ENCODE measurements at places on chromosomes 4 and X. TPM values are rescaled to one million over a fixed set of nuclear protein-coding genes. Genes with fewer than 3 reads are reported as not detected.
A peak's percentile ranks its signal among the peaks of the same experiment; 100 is the strongest.

DNA sequence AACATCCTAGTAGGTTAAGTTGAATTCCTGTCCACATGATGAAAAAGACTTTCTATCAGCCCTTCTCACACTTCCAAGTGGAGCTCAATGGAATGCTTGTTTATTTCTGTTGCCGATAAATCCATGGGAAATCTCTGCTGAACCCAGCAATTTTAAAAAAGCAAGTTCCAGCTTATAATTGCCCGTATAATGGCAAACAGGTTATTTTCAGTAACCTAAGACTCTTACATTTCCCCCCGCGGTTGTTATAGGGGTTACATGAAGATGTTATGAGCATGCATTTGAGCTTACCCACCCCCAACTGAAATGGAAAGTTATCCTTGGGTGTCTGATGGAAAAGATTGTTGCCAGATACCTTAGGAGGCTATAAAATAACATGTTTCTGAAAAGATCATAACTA lies 136.2 kb downstream of the PALLD start:
- DNase-seq: no peak
- H3K4me1 ChIP-seq: peaks cover 16% of the 10 kb centered on the region
- H3K27ac ChIP-seq: no peak overlapping the region
- no peaks in the 10 kb centered on the region for H3K36me3 ChIP-seq

The ADH4 gene
- total RNA-seq: not detected

- no peak overlapping the region for H3K27ac ChIP-seq
- peaks cover 6% of the 10 kb centered on the region for H3K4me1 ChIP-seq
- H3K27me3 ChIP-seq: peaks cover 4% of the 10 kb centered on the region
- H3K36me3 ChIP-seq: no peaks in the 10 kb centered on the region
These were observed 138.6 kb upstream of the NKX1-1 start for GRCh38 chr4:1544861-1545281.

- no peak overlapping the region for H3K27ac ChIP-seq
- H3K4me3 ChIP-seq: no peak overlapping the region
- peaks cover 22% of the 10 kb centered on the region for H3K36me3 ChIP-seq
- no peaks in the 10 kb centered on the region for H3K4me1 ChIP-seq
- no peak for DNase-seq
- H3K27me3 ChIP-seq: no peaks in the 10 kb centered on the region
These were observed 152.9 kb downstream of the RTL3 start for GRCh38 chrX:78506248-78506647.

The ANKRD50 gene
- 0.12 TPM for total RNA-seq

GRCh38 chr4:165711436-165711835 lies 161.6 kb upstream of the TLL1 start:
- no peaks in the 10 kb centered on the region for H3K27me3 ChIP-seq
- no peaks in the 10 kb centered on the region for H3K36me3 ChIP-seq
- no peak for DNase-seq
- no peaks in the 10 kb centered on the region for H3K4me1 ChIP-seq
- no peak overlapping the region for H3K27ac ChIP-seq

- no peak for DNase-seq
- H3K36me3 ChIP-seq: no peaks in the 10 kb centered on the region
- H3K4me1 ChIP-seq: no peaks in the 10 kb centered on the region
- no peak overlapping the region for H3K4me3 ChIP-seq
- H3K27me3 ChIP-seq: no peaks in the 10 kb centered on the region
These were observed 42.5 kb downstream of the MID1 start for GRCh38 chrX:10577853-10578252.

DNA sequence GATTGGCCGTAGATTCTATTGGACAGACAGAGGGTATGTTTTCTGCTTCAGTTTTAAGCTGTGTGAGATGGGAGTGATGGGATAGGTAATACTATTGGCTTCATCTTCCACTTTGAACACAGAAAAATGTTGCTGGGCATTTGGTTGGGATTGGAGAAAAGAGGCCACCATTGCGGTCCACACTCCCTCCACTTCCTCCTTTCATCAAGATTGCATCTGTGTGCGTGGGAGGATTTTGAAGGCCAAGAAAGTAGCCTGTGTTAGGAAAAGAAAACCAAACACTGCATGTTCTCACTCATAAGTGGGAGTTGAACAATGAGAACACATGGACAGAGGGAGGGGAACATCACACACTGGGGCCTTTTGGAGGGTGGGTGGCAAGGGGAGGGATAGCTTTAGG lies 56.4 kb downstream of the EGF start:
- H3K4me3 ChIP-seq: no peak overlapping the region
- no peaks in the 10 kb centered on the region for H3K36me3 ChIP-seq
- H3K4me1 ChIP-seq: peaks cover 15% of the 10 kb centered on the region

- H3K27ac ChIP-seq: no peak overlapping the region
- H3K36me3 ChIP-seq: no peaks in the 10 kb centered on the region
- no peaks in the 10 kb centered on the region for H3K27me3 ChIP-seq
- DNase-seq: no peak
- no peak overlapping the region for H3K4me3 ChIP-seq
These were observed 304.0 kb upstream of the PITX2 start for GRCh38 chr4:110926841-110927400.

GRCh38 chr4:36363024-36363423 lies 81.6 kb downstream of the DTHD1 start:
- no peak for DNase-seq
- no peak overlapping the region for H3K4me3 ChIP-seq
- no peak overlapping the region for H3K27ac ChIP-seq
- H3K27me3 ChIP-seq: peaks cover 5% of the 10 kb centered on the region
- peaks cover 1% of the 10 kb centered on the region for H3K36me3 ChIP-seq

DNA sequence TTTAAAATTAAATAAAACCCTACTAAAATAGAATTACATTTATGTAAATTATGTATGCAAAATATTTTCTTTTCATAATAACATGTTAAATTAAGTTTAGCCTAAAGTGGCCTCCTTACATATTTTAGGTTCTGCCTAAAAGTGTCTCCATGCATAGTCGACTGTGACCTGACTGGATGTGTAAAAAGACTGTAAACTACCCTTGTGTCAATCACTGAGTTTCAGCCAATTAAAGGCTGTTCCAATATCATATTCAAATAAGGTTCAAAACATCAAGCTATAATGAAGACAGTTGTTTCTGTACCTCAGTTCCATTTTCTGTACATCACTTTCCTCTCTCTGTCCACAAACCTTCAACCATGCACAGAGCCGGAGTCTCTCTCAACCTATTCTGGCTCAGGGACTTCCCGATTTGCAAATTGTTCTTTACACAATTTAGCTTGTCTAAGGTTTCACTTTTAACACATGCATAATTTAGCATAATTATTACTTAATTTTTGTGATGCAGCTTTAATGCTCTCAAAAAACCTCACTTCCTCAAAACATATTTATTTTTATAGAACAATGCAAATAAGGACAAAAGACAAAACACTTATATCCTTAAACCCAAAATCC lies 60.1 kb downstream of the SH3RF1 start:
- DNase-seq: no peak
- no peak overlapping the region for H3K27ac ChIP-seq
- no peaks in the 10 kb centered on the region for H3K27me3 ChIP-seq
- no peaks in the 10 kb centered on the region for H3K4me1 ChIP-seq
- H3K4me3 ChIP-seq: no peak overlapping the region
- no peaks in the 10 kb centered on the region for H3K36me3 ChIP-seq

- no peak for DNase-seq
- peaks cover 28% of the 10 kb centered on the region for H3K27me3 ChIP-seq
- no peaks in the 10 kb centered on the region for H3K36me3 ChIP-seq
- H3K27ac ChIP-seq: no peak overlapping the region
These were observed 132.4 kb downstream of the CORIN start for GRCh38 chr4:47705326-47705981.

DNA sequence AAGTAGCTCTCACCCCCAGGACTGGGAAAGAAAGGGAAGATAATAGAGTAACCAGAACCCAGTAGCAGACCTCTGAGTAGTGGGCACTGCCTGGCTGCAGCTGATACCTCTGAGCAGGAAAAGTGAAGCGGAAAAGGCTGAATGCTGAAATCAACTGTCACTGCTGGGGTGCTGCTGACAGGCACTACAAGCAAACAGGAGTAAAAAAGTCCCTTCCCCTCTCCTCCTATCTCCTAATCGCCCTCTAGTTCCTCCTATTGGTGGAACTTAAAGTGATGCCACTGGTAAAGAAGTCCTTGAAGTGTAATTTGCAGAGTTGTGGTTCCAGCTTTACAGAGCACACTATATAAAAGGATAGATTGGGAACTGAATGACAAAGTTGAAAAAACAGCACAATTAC lies 32.8 kb upstream of the GLRB start:
- H3K27me3 ChIP-seq: no peaks in the 10 kb centered on the region
- H3K36me3 ChIP-seq: no peaks in the 10 kb centered on the region
- H3K4me3 ChIP-seq: no peak overlapping the region
- H3K4me1 ChIP-seq: no peaks in the 10 kb centered on the region

DNA sequence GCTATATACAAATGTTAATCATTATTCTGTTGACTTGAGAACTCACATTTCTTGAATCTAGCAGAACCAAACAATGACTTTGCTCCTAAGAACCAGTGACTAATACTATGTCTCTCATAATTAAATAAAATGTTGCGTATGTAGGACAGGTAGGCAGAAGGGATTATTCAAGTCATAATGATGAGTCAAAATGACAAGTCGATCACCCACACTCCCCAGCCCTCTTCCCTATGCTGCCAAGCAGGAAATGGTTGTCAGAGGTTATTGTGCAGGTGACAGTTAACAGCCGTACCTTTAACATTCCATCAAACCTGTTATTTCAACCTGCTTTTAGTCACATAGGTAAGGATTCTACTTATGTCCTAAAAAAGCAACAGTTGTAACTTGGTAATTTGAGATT lies 22.0 kb upstream of the STK26 start:
- no peak overlapping the region for H3K27ac ChIP-seq
- H3K27me3 ChIP-seq: peaks cover 1% of the 10 kb centered on the region
- no peak for DNase-seq
- H3K36me3 ChIP-seq: no peaks in the 10 kb centered on the region

DNA sequence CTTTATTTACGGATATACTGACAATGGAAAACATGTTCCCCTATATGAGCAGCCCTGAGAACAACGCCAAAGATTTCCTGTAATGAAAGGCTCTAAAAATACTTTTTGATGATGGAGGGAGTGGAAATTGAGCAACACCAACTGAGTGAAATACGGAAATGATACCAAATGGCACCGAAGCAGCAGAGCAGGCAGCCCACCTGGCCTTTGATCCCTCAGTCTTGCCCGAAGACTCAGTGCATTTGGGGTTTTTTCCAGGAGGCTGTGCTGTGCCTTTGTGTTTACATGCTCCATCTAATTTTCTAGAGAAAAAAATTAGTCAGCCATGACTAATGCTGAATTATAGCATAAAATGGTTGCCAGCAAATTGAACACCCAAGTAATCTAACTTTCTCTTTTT lies 169.9 kb upstream of the RBPJ start:
- H3K36me3 ChIP-seq: peaks cover 25% of the 10 kb centered on the region
- peak overlapping the region; percentile 1 for H3K4me3 ChIP-seq
- peaks cover 62% of the 10 kb centered on the region for H3K4me1 ChIP-seq
- DNase-seq: no peak
- peak overlapping the region; percentile 82 for H3K27ac ChIP-seq
- H3K27me3 ChIP-seq: no peaks in the 10 kb centered on the region

- no peak overlapping the region for H3K4me3 ChIP-seq
- no peak for DNase-seq
- peaks cover 2% of the 10 kb centered on the region for H3K27me3 ChIP-seq
- no peaks in the 10 kb centered on the region for H3K36me3 ChIP-seq
- H3K4me1 ChIP-seq: no peaks in the 10 kb centered on the region
- H3K27ac ChIP-seq: no peak overlapping the region
These were observed 289.2 kb downstream of the NR3C2 start for GRCh38 chr4:148152868-148153625.

GRCh38 chrX:47608130-47608810 lies 11.4 kb downstream of the SYN1 start:
- H3K27me3 ChIP-seq: peaks cover under 1% of the 10 kb centered on the region
- no peak overlapping the region for H3K4me3 ChIP-seq
- no peak for DNase-seq
- no peaks in the 10 kb centered on the region for H3K4me1 ChIP-seq

GRCh38 chr4:38075370-38076152 lies 115.4 kb downstream of the PTTG2 start:
- no peak overlapping the region for H3K4me3 ChIP-seq
- H3K36me3 ChIP-seq: peaks cover 30% of the 10 kb centered on the region
- peaks cover 51% of the 10 kb centered on the region for H3K4me1 ChIP-seq
- no peak overlapping the region for H3K27ac ChIP-seq
- H3K27me3 ChIP-seq: no peaks in the 10 kb centered on the region

- peak; percentile 32 for DNase-seq
- peak overlapping the region; percentile 56 for H3K4me3 ChIP-seq
- no peaks in the 10 kb centered on the region for H3K27me3 ChIP-seq
- peaks cover 39% of the 10 kb centered on the region for H3K36me3 ChIP-seq
- peaks cover 13% of the 10 kb centered on the region for H3K4me1 ChIP-seq
These were observed 28.8 kb downstream of the PPP2R3B start for GRCh38 chrX:357693-358471.

- no peak overlapping the region for H3K27ac ChIP-seq
- no peaks in the 10 kb centered on the region for H3K27me3 ChIP-seq
These were observed 45.6 kb downstream of the CCDC149 start for GRCh38 chr4:24867251-24867650.

The FUNDC1 gene
- total RNA-seq: 12.5 TPM

- DNase-seq: no peak
- H3K4me1 ChIP-seq: peaks cover 68% of the 10 kb centered on the region
- H3K27me3 ChIP-seq: no peaks in the 10 kb centered on the region
- no peak overlapping the region for H3K4me3 ChIP-seq
- H3K36me3 ChIP-seq: peaks cover 8% of the 10 kb centered on the region
These were observed 26.6 kb downstream of the VSIG4 start for GRCh38 chrX:66013194-66013816.

DNA sequence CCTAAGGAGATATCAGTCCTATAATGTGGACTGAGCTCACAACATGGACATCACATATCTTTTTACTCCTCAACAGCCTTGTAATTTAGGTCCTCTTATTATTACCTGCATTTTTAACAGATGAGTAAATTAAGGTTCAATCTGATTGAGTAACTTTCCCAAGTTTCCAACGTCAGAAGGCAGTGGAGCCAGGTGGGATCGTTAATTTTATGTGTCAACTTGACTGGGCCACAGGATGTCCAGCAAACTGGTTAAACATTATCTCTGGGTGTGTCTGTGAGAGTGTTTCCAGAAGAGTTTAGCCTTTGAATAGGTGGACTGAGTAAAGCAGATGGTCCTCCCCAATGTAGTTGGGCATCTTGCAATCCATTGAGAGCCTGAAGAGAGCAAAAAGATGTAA lies 59.0 kb upstream of the SLIT2 start:
- no peaks in the 10 kb centered on the region for H3K4me1 ChIP-seq
- no peak overlapping the region for H3K27ac ChIP-seq
- no peak overlapping the region for H3K4me3 ChIP-seq
- no peak for DNase-seq

DNA sequence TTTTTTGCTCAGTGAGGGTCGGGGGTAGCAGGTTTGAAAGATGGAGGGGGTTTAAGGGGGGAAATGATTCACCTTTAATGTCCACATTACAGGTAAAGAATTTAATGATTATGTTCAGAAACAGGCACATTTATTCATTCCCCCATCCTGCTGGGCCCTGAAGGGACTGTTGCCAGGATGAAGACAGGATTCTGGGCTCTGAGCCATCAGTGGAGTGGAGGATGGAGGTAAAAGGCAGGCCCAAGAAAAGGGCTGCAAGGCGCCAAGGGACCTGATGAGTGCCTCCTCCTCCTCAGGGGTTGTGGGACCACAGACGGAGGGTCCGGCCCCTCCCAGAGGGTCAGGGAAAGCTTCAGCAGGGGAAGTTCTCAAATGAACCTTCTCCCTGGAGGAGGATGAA lies 40.4 kb upstream of the PROM1 start:
- no peaks in the 10 kb centered on the region for H3K27me3 ChIP-seq
- H3K27ac ChIP-seq: no peak overlapping the region
- H3K4me1 ChIP-seq: peaks cover 14% of the 10 kb centered on the region
